Fibroblast of upper back skin (primary cell): ENCODE measurements at places on chromosomes 13 and 19.

- DNase-seq, result no peak
Observed at GRCh38 chr13:48296528-48296927, 7.0 kb upstream of the RB1 start.

- DNase-seq, result no peak
Observed at GRCh38 chr13:99057310-99057975, 79.6 kb upstream of the DOCK9 start.

DNA sequence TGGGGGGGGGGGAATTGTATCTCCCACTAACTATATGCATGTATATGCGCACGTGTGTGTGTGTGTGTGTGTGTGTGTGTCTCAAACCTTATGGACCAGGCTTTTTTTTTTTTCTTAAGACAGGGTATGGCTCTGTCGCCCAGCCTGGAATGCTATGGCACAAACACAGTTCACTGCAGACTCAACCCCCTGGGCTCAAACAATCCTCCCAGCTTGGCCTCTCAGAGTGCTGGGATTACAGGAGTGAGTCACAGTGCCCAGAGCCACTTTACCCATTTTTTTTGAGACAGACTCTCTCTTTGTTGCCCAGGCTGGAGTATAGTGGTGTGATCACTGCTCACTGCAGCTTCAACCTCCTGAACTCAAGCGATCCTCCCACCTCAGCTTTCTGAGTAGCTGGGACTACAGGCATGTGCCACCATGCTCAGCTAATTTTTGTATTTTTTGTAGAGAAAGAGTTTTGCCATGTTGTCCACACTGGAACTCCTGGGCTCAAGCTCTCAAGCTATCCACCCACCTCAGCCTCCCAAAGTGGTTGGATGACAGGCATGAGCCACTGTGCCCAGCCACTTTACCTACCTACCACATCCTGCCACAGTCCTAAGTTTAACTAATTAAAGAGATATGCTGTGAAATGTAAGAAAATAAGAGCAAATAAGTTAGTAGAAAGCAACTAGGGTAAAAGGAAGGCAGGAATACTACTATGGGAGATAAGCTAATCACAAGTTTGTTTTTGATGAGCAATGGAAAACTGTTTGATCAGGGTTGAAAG lies 2.4 kb downstream of the ZMYM5 start:
- peak; percentile 55 for DNase-seq

GRCh38 chr19:39752390-39752789 lies 14.6 kb upstream of the CLC start:
- DNase-seq, result no peak

- no peak for DNase-seq
Observed at GRCh38 chr19:18261474-18261873, 12.8 kb downstream of the IQCN start.

DNA sequence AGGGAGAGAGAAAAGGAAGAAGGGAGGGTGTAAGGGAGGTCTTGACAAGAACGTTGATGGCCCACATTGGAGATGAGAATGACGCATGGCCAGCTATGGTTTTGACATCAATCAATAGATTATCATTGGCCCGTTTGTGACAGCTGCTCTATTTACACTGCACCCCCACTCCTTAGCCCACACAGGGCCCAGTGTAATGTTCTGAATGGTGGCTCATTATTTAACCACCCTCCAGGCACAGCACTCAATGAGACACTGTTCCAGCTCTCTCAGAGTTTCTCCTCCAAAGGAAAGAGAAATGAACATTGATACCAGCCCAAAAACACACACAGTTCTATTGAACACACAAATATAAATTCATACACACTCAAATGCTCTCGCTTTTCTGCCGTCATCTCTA lies 173.0 kb upstream of the IPO5 start:
- DNase-seq, result no peak

GRCh38 chr19:3665681-3666544 lies 34.4 kb downstream of the PIP5K1C start:
- DNase-seq, result peak; percentile 13

GRCh38 chr13:54198911-54199310 lies 1170.3 kb downstream of the OLFM4 start:
- no peak for DNase-seq

GRCh38 chr13:105220881-105221280 lies 1314.6 kb downstream of the EFNB2 start:
- DNase-seq, result peak; percentile 7

DNA sequence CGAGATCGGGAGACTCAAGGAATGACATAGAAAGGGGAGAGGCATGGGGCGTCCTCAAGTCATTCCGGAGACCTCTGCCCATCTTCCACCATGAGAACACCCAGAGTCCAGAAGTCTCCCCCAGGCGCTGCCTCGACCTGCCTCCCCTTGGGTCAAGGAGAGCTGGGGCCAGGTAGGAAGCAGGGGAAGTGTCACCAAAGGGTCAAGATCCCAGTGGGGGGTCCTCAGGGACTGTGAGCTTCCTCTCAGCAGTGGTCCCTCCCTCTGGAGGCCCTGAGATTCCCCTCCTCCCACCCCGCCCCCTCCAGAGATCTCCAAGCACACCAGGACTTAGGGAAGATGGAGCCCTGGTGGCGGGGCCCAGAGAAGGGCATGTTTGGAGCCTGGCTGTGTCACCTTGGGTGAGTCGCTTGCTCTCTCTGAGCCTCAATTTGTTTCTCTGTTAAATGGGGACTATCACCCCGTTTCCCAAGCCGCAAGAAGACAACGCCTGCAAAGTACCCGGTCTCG lies 919 bp downstream of the DACT3 start:
- peak; percentile 47 for DNase-seq

- no peak for DNase-seq
Observed at GRCh38 chr13:90591927-90592268, 755.6 kb upstream of the MIR17HG start.

- no peak for DNase-seq
Observed at GRCh38 chr19:45187421-45188100, 9.0 kb downstream of the BLOC1S3 start.

DNA sequence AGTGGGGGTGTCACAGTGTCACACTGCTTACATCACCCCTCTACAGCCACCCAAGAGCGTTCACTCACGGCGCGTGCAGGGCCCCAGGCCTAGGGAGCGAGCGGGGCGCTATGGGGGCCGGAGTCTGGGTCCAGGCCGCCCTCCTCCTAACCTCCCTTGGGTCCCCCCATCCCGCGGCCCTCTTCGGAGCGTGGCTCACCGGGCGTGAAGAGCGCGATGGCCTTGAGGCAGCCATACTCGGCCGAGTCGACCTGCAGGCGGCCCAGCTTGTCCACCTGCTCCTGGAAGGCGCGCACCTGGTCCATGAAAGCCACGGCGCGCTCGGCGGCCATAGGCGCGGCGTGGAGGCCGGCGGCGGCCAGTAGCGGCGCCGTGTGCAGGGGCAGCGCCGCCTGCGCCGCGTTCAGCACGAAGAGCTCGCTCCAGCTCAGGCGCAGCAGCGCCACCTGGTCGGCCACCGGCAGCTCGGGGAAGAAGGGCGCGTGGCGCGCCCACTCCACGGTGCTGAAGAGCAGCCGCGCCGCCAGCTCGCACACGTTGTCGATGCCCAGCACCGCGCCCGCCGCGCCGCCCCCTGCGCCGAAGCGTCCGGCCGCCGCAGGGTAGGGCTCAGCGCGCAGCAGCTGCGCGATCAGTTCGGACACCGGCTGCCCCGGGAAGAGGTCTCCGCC lies 9.4 kb downstream of the OCEL1 start:
- DNase-seq, result peak; percentile 59

GRCh38 chr19:13023656-13024055 lies 28.4 kb downstream of the NFIX start:
- peak; percentile 64 for DNase-seq

DNA sequence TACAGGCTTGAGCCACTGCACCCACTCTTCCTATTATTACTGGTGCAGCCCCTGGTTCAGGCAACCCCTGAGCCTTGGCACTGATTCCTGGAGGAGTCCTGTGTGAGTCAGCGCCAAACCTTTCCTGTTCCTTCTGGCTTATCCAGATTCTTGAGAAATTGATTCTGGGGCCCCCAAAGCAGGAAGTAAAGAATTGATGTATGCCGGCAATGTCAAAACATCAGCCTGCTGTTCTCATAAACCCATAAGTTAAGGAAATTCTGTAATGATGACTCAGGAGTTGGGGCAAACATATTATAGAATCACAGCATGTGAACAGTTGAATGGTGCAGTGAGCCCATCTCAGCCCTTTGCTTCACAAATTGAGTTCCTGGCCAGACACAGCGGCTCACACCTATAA lies 1.4 kb upstream of the OR7G3 start:
- peak; percentile 5 for DNase-seq

DNA sequence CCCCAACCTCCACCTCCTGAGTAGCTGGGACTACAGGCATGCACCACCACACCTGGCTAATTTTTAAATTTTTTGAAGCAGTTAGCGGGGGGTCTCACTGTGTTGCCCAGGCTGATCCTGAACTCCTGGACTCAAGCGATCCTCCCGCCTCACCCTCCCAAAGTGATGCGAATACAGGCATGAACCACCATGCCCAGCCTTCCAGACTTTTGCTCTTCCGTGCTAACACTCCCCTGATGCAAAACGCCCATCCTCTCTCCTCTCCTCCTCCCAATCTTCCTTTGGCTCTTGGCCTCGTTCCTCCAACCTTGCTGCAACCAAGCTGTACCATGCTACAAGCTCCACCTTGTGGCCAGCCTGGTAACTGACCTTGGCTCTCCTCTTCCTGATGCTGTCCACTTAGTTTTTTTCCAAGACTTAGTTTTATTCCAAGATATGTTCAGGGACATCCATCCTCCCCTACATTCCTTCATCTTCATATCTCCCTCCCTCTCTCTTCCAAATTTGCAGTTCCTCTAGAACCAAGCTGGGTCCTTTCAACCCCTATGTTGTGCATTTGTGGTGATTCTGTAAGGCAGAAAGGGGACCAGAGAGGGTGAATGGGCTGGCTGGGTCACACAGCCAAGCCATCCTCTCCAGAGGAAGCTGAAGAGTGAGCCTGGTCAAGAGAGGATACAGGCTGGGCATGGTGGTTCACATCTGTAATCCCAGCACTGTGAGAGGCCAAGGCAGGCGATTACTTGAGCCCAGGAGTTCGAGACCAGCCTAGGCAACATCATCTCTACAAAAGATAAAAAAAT lies 32.8 kb downstream of the TINCR start:
- no peak for DNase-seq

DNA sequence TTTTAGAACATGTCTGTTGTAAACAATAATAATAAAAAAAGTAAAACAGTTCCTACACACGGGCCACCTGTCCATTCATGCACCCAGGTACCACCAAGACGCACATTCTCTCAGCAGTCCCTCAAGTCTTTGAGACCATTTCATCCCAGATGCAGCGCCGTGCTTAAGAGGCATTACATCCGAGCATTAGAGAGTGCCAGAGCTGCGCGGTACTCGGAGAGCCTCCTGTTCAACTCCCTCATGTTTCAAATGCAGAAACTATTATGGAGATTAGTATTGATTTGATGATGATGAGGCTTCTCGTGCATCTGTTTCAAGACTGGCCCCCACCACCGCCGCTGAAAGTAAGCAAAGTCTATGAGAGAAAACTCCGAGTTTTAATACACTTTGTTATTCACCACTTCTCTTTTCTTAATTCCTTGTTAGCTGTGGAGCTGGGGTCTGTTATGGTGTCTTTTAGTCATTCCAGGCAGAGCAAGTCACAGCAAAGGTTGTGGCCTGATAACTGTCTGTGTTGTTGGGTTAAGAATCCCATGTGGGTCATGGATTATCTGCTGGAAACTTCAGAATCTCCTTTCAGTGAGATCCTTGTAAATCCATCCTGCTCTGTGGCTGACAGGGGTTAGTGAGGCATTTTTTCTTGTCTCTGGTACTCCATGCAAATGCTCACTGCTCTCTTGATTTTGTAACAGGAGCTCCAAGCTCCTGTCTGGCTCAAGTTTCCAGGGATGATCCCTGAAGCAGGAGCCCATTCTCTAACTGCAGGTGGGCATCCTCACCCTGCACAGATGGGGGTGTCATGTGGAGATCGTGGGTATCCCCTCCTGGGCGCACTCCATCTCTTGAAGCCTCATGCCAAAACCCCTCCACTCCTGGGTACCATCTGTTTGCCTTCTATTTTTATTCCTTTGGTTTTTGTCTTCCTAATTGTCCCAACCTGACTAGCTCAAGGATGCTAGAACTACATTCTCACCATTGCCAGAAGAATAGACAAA lies 74.9 kb upstream of the MTIF3 start:
- no peak for DNase-seq

- no peak for DNase-seq
Observed at GRCh38 chr19:5083547-5083965, 114.6 kb downstream of the KDM4B start.

DNA sequence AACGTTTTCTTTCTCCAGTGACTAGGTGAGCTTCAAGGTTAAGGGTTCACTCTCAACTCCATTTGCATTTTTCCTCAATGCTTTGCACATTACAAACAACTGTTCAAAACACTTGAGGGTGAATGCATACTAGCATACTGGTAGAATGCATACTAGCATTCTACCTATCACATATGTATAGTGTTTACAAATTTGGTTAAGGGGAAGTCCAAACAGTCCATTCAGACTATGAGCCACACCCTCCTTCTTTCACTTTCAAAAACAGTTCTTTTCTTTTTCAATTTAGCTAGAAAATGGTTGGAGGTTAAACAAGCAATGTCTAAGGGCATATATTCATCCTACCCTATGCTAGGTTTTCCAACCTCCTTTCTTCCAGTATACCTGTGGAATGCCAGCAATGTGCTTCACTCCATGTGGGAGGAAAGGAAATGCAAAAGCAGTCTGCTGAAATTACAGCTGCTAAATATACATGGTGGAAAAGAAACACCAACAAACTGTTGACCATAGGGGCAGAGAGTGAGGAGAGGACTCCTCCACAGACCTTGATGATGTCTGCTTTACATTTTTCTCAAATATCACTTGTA lies 102.6 kb downstream of the DOCK9 start:
- no peak for DNase-seq

DNA sequence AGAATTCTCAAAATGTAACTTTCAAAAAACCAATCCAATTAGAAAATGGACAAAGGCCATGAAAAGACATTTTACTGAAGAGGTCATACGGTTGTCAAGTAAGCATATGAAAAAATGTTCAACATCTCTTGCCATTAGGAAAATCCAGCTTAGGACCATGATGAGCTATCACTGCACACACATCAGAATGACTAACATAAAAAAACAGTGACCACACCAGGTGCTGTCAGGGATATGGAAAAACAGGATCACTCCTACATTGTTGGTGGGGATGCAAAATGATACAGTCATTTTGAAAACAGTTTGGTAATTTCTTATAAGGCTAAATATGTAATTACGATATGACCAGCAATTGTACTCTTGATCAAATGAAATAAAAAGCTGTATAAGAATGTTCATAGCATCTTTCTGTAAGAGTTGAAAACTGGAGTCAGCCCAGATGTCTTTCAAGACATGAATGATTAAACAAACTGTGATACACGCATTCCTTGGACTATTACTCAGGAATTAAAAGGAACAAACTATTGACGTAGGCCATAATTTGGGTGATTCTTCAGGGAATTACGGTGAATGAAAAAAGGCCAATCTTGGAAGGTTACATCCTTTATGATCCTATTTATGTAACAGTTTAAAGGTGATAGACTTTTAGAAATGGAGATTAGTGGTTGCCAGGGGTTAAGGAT lies 26.9 kb upstream of the RCBTB2 start:
- peak; percentile 21 for DNase-seq

- no peak for DNase-seq
Observed at GRCh38 chr19:610071-610800, 20.6 kb downstream of the HCN2 start.
